Activated T-helper 9 cell treated with anti-CD3 and anti-CD28 coated beads, Interleukin-2, amount 50 U/mL, for 16 hours (primary cell): ENCODE measurements at places on chromosomes 5 and 9.

GRCh38 chr5:989961-990530 lies 18.6 kb upstream of the NKD2 start:
- no peak for DNase-seq

GRCh38 chr9:136829981-136830885 lies 12.0 kb upstream of the AJM1 start:
- DNase-seq: no peak

GRCh38 chr5:88660264-88660946 lies 222.6 kb downstream of the MEF2C start:
- DNase-seq: no peak

DNA sequence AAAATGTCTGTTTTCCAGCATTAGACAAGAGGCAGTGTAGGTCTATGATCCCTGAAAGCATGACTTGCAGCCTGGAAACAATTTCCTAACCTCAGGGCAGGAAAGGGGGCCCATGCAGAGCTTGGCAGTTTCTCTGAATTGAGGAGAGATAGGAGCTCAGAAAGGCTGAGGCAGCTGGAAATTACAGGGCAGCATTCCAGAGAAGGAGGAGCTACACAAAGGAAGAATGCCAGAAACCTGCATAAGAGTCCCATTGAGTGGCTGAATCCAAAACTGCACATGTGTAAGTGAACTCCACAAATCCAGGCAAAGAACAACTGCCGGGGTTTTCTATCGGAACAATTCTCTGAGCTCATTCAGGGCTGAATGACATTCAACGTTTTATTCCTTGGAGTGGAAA lies 346.8 kb downstream of the PIK3R1 start:
- no peak for DNase-seq

DNA sequence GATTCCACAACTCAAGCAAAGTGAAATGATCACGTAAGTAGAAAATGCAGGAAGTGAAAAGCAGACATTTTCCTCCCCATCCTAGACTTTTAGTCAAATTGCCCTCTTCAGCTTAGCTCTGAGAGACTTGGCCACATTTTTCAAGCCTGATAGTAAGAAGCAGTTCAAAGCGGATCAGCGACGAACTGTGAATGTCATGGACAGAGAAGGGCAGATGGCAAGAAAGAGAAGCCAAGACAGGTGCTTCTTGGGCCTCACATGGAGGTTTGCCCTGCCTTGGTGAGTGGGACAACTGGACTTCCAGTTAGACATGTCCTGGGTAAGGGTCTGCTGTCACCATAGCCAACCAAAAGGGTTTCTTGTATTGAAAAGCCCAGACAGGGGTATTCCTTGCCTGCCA lies 291.5 kb downstream of the MED10 start:
- DNase-seq: no peak

DNA sequence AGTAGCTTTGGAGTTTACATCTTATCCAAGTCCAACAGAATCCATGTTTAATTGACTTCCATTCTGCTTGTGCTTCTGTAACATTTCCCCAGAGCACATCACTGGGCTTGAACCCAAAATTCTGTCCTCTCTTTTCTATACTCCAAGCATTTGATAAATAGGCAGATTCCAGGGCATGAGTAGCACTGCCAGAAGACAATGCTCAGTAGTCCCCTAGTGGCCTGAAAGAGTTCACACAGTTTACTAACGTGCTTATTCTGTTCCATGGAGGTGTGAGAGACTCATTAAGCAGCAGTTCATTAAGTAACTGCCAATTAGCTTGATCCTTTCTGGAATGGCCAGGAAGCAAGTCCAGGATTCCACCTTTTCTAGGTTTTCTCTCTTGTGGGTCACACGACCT lies 9.4 kb upstream of the GABRA6 start:
- DNase-seq: no peak
